ENCODE measurements at places on chromosomes 1 and 21. TPM values are rescaled to one million over a fixed set of nuclear protein-coding genes. Genes with fewer than 3 reads are reported as not detected.

FCRL5 gene
- not detected for total RNA-seq

AQP10 gene
- not detected for total RNA-seq

NR5A2 gene
- not detected for total RNA-seq

HTR6 gene
- not detected for total RNA-seq

RBM11 gene
- total RNA-seq: not detected

IL20 gene
- total RNA-seq: not detected

CAMK1G gene
- 0.83 TPM for total RNA-seq

SV2A gene
- 18.3 TPM for total RNA-seq

ZBTB18 gene
- 6.7 TPM for total RNA-seq

CCDC30 gene
- 1.00 TPM for total RNA-seq

CRP gene
- total RNA-seq: not detected

CRYZ gene
- 19.5 TPM for total RNA-seq

ZNF593OS gene
- total RNA-seq: not detected

NUF2 gene
- total RNA-seq: 1.3 TPM

AP4B1 gene
- 11.7 TPM for total RNA-seq

SNRPE gene
- 55.3 TPM for total RNA-seq

CFHR3 gene
- total RNA-seq: not detected

RGS13 gene
- 0.14 TPM for total RNA-seq

SLC35D1 gene
- 18.1 TPM for total RNA-seq

CCDC27 gene
- not detected for total RNA-seq

RHOU gene
- 14.8 TPM for total RNA-seq

ROR1 gene
- 12.8 TPM for total RNA-seq

FCRL6 gene
- total RNA-seq: not detected

RCSD1 gene
- not detected for total RNA-seq

SSR2 gene
- total RNA-seq: 610 TPM

MSH4 gene
- 0.46 TPM for total RNA-seq

PEAR1 gene
- total RNA-seq: 1.2 TPM
